Aortic smooth muscle cell (primary cell): ENCODE measurements at places on chromosomes 13 and 19. TPM values are rescaled to one million over a fixed set of nuclear protein-coding genes. Genes with fewer than 3 reads are reported as not detected.

IZUMO2 gene
- total RNA-seq: not detected in 2 replicates

C19orf25 gene
- total RNA-seq: 21.8 and 21.9 TPM in 2 replicates

FCHO1 gene
- 0.68 and 0.92 TPM in 2 replicates for total RNA-seq

C19orf81 gene
- 0.53 and 0.62 TPM in 2 replicates for total RNA-seq

ZNF540 gene
- total RNA-seq: 0.81 and 0.92 TPM in 2 replicates

RFPL4AL1 gene
- not detected in 2 replicates for total RNA-seq
